ENCODE measurements at places on chromosomes 3 and 15.
A peak's percentile ranks its signal among the peaks of the same experiment; 100 is the strongest.

DNA sequence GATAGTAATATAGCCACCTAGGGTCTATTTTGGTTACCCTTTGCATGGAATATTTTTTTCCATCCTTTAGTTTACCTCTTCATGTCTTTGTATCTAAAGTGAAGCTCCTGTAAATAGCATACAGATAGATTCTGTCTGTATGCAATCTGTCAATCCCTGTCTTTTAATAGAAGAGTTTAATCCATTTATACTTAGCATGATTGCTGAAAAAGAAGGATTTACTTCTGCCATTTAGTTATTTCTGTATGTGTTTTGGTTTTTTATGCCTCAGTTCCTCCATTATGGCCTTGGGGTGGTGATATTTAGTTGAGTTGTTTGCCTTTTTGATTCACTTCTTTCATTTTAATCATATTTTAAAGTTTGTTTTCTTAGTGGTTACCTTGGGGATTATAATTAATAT is 29.0 kb downstream of the PCCB start:
- DNase-seq: no peak

DNA sequence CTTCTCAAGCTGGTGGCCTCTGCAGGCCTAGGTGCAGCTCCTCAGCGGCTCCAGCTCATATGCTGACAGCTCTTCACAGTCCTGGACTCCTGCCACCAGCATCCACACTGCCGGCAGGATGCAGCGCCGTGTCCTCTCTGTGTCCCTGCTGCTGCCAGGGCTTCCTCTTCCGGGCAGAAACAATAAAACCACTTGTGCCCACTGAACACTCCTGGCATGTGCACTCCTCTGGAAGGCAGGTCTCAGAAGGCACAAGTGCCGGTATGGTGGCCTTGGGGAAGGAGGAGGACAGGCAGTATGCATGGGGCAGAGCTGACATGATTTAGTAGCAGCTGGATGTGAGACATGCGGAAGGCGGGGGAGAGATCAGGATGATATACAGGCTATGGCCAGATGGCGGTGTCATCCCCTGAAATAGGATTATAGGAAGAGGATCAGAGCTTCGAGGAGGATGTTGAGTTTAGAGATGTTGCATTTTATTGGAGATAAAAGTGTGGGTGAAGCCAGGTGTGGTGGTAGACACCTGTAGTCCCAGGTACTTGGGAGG is 7.5 kb upstream of the MAN2A2 start:
- no peak for DNase-seq

GRCh38 chr15:65336493-65337435 is 32.3 kb downstream of the RNU5B-1 start:
- DNase-seq: no peak

DNA sequence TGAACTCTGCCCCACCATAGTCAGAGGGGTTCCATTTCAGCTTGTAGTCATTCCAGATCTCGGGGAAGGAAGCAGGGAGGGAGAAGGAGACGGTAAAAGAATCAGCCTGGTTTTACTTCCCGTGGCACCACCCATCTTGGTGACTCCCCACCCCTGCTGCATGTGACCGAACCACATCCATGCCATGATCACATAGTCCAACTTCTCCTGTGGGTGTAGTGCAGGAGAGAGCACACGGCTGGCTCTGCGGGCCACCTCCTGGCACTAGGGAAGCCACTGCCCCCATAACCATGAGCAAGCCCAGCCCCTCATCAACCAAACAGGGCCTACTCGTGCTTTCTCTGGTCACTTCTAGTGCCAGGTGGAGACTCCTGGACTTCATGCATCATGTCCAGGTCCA is 3.7 kb downstream of the CHRNA3 start:
- no peak for DNase-seq

DNA sequence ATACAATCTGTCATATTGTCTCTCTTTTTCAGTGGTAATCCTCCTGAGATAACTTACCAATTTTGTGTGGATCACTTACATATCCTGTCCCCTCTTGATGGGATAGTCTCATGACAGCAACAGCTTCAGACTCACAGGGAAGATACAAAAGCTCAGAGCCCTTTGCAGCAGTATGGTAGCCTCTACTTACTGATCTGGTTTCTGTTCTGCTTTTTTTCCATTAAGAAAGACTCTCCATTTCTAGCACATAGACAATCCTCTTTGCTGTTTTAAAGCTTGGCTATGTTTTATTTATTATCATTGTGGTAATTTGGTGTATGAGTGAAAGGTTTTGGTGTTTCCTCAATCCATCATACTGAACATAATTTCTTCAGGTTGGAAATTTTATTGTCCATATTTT is 25.4 kb upstream of the SOX14 start:
- DNase-seq: no peak

DNA sequence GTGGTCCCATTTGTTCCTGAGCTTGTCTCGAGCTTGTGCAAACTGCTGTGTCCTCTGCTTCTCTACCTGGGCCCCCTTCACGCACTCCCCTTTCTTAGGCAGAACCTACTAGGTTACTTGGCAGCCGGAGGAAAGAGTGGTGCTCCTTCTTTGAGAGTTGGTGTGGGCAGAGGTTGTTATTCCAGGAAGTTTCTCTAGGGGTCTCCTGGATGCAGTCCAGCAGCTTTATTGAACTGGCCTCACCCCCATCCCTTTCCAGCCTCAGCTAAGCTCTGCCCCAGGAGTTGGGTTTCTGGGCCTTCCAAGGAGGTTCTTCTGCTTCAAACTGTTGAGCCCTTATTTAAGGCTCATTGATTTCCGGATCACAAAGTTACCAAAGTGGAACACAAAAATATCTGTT is 103.2 kb downstream of the C3orf70 start:
- no peak for DNase-seq

- no peak for DNase-seq
These were observed 166.4 kb downstream of the ATG7 start for GRCh38 chr3:11438646-11439045.

DNA sequence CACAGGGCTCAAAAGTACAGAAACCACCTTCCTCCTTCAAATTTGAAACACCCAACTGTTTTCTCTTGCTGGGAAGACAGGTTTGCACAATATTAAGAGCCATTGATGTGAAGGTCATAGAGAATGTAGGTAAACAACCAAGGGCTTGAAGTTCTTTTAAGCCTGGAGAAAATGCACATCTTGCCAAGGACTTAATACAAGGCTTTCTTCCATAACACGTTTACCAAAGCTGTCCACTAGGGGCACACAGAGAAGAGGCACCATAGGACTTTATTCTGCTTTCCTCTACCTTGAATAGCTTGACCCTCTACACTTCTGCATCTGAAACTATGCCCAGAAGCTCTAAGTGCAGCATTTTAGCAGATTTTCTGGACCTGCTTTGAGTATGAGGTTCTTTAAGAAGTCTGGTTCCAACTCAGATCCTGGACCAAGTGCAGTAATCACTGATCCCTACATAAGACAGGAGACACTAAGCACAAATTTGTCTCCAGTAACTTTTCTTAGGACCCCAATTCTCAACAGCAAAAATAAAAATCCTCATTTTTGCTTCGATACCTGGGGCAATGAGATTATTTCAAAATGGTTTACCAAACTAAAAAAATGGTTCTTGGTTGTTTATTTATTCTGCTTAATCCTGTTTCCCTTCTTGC is 138.0 kb downstream of the FBN1 start:
- no peak for DNase-seq

DNA sequence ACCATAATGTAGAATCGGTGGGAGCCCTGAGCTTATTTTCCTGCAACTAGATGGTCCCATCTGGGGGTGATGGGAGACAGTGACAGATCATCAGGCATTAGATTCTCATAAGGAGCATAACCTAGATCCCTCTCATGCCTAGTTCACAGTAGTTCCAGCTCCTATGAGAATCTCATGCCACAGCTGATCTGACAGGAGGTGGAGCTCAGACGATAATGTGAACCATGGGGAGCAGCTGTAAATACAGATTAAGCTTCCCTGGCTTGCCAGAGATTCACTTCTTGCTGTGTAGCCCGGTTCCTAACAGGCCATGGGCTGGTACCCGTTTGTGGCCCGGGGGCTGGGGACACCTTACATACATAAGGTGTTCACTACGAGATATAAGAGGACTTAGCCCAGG is 67.5 kb upstream of the LRRFIP2 start:
- DNase-seq: no peak

GRCh38 chr3:101926594-101927105 is 77.3 kb downstream of the NFKBIZ start:
- DNase-seq: no peak

GRCh38 chr15:57251941-57252340 is 124.4 kb upstream of the CGNL1 start:
- no peak for DNase-seq

GRCh38 chr15:85071061-85071460 is 89.4 kb downstream of the PDE8A start:
- no peak for DNase-seq

DNA sequence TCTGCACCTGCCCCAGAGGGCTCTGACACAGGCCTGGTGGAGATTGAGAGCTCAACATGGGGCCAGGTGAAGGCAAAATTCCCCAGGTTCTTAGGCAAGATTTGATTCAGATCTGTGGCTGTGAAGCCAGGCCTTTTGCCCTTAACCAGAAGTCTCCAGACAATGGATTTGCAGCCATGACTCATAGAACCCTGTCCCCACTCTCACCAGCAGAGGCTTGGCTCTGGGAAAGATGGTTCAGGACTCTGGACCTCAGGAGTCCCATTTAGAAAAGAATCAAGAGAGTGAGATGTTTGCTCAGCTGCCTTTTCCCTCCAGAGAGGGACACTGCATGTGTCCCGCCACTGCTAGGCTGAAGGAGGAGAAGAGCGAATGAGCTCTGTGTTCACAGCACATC is 361.4 kb upstream of the ICE2 start:
- DNase-seq: peak; percentile 43

DNA sequence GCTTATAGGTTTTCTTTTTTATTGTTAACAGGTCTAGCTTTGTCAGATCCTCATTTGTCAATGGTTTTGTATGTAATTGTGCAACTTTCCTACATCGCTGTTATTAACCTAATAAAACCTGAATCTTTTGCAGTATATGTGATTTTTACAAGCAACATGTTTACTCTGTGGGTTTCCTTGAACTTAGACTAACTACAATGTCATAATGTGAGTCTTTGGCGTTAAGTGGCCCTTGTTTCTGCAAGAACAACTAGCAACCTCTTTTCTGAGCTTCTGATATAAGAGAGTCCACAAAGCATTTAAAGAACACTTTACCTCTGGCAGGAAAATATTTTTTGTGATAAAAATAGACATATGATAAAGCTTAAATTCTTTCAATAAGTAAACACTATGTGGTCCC is 230.3 kb upstream of the CFAP20DC start:
- no peak for DNase-seq

- no peak for DNase-seq
These were observed 242.3 kb downstream of the LPP start for GRCh38 chr3:188396251-188396650.

GRCh38 chr3:66756468-66757036 is 241.6 kb upstream of the KBTBD8 start:
- no peak for DNase-seq

GRCh38 chr15:64044300-64045100 is 1.8 kb downstream of the DAPK2 start:
- no peak for DNase-seq

DNA sequence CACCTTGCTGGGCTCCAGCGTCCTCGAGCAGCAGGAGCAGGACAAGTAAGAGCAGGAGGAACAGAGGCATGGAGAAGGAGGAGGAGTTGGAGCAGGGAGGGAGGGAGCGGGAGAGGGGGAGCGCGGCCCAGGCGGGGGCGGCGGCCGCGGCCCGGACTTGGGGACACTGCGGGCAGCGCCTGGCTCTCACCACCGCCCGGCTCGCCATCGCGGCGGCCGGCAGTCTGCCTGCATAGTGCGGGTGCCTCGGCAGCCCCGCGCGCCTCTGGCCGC is 440 bp downstream of the DCBLD2 start:
- DNase-seq: peak; percentile 32

DNA sequence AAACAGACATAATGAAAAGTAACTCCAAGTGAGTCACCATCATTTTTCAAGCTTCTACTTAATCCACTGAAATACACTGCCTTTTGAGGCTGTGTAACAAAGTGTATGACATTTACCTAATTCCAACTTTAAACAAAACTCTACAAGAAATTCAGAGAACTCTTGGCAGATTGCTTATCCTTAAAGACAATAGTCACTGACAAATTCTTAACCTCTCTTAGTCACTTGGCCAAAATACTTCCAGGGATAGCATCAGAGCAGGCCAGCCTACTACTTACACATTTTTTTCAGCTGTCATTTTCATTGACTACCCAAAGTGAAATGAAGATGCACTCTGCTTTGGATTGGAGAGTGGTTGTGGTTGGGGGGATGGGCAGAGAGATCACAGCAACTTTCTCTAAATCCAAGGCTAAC is 3.6 kb downstream of the WWTR1 start:
- DNase-seq: no peak

GRCh38 chr15:96306321-96306720 is 24.2 kb upstream of the NR2F2 start:
- DNase-seq: no peak

- DNase-seq: peak; percentile 73
These were observed 42.5 kb downstream of the CMTM6 start for GRCh38 chr3:32460031-32460749.

GRCh38 chr3:4084271-4084670 is 218.9 kb upstream of the SETMAR start:
- no peak for DNase-seq

DNA sequence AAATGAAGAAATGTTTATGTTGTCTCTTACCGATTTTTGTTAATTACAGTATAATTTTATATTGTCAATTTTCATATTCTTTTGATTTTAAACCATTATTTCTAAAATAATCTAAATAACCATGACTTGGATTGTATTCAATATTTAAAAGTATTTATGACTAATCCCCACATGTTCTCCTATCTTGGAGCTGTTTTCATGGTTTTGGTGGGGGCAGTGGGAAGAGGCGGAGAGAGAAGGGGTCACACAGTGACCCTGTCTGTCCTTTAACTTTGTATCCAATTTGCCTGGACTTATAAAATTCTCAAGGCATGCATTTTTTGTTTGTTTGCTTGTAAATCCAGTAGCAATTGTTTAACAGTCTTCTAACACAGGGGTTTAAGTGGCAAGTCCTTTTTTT is 407.4 kb downstream of the NTRK3 start:
- DNase-seq: no peak

GRCh38 chr3:126319701-126320295 is 37.4 kb downstream of the KLF15 start:
- DNase-seq: no peak

Measured in activated T-cell treated with anti-CD3 and anti-CD28 coated beads, Interleukin-2, amount 50 U/mL, for 1 hour (primary cell).